ENCODE measurements at places on chromosomes 1 and 21.

GRCh38 chr1:81549588-81550127, 251.1 kb upstream of the ADGRL2 start:
- DNase-seq: no peak

DNA sequence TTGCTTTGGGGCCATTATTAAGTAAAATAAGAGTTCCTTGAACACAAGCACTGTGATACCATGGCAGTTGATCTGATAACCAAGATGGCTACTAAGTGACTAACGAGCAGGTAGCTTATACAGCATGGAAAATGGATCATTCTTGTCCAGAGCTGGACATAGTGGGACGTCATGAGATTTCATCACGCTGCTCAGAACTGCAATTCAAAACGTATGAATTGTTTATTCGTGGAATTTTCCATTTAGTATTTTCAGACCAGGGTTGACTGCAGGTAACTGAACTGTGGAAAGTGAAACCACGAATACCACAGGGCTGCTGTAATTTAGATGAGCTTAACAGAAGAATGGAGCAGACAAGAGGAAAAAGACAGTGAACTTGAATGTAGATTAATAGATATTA, 38.9 kb downstream of the CCDC18 start:
- no peak for DNase-seq

DNA sequence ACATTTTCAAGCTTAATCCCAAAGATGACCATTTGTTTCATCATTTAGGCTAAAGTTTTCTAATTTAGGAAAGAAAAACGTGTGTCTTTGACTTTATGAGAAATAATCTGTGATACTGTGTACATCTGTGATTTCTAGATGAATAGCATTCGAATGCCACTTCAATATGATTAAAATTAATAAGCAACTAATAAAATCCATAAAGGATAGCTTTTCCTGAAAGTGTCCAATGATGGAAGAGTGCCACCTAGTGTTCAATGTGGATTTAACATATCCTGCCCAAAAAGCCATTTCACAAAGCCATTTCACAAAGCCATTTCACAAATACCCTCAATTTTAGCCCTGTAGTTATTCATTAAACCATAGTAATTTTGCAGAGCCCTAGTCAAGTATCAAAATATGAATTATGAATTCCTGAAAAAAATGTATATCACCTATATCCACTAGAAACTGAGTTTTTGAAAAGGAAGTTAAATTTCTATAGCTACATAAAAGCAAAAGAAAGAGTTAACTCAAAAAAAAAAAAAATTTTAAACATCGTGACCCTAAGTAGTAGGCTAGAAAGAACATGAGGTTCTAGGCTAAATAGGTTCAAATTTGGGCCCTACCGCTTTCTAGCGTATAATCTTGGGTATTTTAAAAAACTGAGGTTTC, 19.1 kb downstream of the NME7 start:
- no peak for DNase-seq

- no peak for DNase-seq
These were observed 41.7 kb upstream of the IFFO2 start for GRCh38 chr1:18998016-18998724.

DNA sequence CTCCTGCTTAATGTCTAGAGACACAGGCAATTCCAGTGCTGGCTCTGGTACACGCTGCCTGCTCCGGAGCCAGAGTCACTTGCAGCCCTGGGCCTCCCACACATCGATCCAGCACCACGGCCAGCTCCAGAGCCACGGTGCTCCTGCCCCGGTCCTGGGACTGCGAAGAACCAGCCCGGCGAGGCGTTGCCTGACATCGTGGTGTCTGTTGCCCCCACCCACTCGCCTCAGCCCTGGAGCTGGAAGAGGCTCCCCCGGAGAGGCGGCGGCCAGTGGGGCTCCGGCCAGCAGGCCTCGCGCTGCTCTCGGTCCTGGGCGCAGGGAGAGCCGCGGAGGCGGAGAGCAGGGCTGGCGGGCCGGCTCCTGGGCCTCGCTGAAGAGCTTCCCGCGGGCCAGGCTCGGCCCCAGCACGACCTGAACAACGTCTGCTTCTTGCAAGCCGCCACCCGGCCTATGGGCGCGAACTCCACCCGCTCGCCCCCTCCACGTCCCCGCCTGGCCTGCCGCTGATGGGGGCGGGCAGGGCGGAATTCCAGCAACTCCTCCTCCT, 364.8 kb downstream of the CEP170 start:
- DNase-seq: no peak

- no peak for DNase-seq
These were observed 4.5 kb upstream of the COP1 start for GRCh38 chr1:176211396-176212165.

- no peak for DNase-seq
These were observed 9.5 kb downstream of the CD84 start for GRCh38 chr1:160569806-160570205.

GRCh38 chr21:40829791-40830190, 17.2 kb downstream of the DSCAM start:
- no peak for DNase-seq

- no peak for DNase-seq
These were observed 30.7 kb downstream of the PPP2R5A start for GRCh38 chr1:212315907-212316306.

GRCh38 chr1:32539584-32540571, 651 bp downstream of the ZBTB8A start:
- no peak for DNase-seq

GRCh38 chr1:245153552-245154428, 995 bp upstream of the KIF26B start:
- DNase-seq: no peak

- no peak for DNase-seq
These were observed 3.9 kb upstream of the PALMD start for GRCh38 chr1:99642053-99642452.

DNA sequence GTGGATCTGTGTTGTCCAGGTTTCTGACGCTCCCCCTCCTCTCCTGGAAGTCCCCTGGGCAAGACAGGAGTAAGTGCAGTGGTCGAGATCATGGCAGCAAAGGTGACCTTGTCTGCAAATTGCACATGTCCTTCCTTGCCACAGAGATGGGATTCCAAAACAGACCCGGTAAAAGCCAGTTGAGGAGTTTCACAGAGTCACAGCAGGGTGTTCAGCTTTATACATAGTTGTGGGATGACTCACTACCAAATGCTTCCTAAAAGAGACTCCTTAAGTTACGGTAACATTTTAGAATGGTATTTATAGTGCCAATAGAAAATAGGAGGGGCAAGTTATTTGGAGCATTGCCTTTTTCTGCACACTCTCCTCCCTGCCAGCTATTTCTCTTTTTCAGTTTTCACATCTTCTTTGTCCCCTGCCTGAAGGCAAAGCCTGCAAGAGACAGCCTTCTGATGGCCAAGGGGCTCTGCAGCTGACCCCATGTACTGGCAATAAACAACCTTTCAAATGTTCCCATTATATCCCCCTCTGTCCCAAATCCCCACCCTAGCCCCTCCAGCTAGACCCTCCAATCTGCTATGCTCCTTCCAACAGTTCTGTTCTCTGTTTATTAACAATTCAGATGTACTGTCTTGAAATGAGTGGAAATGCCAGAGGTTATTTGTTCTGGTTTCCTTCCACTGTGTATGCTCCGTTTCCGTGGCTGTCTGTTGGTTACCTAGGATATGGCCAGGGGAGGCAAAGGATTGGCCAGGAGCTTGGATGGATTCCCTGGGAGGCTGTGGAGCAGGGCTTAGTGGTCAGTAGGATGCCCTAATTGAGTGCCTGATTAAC, 115.0 kb downstream of the TGFB2 start:
- no peak for DNase-seq

DNA sequence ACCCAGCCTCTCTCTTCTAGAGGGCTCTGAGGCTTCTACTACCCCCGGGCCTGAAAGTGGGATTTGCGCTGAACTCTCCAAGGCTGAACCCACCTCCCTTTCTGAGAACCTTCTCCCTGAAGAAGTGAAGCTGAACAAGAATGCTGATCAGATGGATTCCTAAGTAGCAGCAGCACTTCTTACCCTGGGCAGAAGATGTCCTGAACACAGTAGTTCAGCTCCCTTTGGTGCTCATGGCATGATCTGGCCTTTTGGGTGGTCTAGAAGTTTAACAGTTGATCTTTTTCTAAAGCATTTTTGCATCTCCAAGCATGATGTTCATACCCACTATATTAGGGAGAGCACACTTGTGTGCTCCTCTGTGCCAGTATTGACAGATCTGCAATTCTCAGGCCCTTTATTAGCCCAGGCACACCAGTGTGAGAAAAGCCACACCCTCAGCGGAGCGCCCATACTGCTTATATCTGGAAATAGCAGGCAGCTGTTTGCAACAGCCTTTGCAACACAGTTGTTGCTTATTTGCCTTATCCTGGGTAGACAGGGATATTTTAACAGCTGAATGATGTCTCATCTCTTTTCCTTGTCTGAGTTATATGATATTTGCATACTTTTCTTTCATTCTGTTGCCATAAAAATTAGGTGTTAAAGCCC, 34.2 kb downstream of the CNN3 start:
- no peak for DNase-seq

DNA sequence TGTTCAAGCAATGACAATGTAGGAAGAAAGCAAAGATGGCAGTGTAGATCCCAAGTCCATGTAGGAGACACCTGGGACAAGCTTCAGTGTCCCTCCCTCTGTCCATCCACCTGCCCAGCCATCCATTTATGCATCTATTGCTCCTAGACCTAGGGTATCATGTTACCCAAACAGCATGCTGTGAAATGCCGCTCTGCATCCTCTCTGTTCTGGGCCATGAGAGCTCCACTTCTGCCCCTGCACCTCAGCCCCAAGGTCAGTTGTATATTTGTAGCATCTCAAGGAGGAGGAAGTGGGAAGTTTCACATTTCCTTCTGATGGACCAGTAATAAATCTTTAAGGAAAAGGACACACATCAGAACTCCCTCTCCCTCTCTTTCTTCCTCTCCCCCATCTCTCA, 27.9 kb upstream of the TSPEAR start:
- no peak for DNase-seq

- DNase-seq: peak; percentile 96
These were observed at the start of gene CENPS for GRCh38 chr1:10430216-10431069. Gene CENPS, plus strand, starts transcription at chr1:10430433. Its CDS starts 85 bp downstream, at chr1:10430518.

DNA sequence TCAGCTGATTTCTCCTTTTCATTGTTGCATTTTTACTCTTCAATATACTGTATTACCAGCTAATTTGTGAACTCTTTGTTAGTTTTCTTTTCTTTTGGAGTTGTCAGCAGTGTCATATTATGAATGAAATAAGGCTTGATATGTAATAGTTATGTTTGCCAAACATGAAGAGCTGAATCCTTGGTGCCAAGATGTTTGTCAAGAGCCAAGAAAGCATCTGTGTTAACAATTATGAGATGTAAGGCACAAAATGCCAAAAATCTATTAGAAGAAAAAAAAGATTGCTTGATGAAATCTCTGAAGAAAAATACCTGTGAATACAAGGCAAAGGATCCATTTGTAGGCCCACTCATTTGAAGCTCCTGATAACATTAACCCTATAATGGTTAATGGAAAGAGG, 48.4 kb upstream of the RNPC3 start:
- DNase-seq: no peak

DNA sequence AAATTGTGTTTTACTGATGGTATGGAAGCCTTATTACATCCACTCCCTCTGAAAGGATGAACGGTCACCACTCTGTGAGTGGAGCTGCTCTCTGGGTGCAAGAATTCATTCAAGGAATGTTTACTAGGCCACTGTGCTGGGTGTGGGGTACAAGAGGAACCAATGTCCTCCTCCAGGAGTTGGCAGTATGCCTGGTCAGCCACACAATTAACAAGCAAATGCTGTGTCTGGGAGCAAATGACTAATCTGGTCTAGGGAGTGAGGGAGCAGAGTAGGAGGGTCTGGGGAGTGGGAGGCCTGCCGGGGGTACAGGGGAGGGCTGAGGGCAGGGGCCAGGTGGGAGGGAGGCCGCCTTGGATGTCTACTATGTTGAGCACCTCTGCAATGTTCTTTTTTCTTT, 27.2 kb upstream of the TDRD10 start:
- no peak for DNase-seq

GRCh38 chr1:150186789-150187559, 37.3 kb downstream of the PLEKHO1 start:
- no peak for DNase-seq

DNA sequence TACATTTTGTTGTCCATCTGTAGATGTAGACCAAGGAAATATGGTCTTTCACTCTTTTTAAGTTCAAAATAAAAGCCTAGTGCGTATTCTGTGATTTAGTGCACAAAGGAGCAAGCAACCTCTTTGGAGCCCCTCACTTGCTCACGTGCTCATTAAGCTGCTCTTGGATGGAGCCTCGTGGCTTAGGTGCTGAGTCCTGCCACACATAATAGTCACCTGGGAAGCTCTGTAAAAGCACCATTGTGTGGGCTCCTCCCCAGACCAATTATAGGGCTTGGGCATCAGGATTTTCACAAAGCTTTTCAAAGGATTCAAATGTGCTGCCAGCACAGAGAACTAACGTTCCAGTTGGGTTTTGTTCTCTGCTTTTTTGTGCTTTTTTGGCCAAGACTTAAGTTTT, 85.0 kb downstream of the PCP4 start:
- no peak for DNase-seq

- no peak for DNase-seq
These were observed 150.3 kb downstream of the TNFSF18 start for GRCh38 chr1:172900376-172900997.

DNA sequence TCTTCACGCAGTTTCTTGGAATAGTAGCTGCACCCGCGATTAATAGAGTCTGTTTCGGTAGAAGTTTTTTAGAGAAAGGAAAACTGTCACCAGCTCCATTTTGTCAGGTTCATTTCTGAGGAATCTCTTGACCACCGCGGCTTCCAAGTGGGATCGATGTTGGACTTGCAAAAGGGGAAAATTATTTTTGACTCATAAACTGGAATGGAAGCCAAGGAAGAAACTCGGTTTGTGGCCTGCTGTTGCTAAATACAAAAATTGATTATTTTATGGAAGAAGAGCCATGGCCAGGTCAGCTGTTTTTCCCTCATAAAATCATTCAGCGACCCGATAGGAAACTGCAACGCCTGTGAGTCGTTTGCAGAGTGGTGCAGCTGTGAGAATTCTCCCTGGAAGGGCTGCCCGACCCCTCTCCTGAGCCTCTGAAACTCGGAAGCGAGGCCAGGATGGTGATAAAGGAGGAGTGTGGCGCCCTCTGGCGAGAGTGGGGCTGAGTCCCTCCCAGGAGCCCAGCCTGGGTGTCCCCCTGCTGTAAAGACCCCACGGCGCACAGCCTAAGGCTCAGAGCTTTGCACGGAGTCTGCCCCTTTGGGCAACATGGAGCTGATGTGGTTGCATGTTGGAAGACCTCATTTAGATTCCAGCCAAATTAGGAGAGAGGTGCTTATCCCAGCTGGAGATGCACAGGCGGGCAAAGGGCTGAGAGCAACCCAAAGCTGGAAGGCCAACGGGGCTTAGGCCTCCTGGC, 83.6 kb upstream of the SLC25A33 start:
- DNase-seq: peak; percentile 24

DNA sequence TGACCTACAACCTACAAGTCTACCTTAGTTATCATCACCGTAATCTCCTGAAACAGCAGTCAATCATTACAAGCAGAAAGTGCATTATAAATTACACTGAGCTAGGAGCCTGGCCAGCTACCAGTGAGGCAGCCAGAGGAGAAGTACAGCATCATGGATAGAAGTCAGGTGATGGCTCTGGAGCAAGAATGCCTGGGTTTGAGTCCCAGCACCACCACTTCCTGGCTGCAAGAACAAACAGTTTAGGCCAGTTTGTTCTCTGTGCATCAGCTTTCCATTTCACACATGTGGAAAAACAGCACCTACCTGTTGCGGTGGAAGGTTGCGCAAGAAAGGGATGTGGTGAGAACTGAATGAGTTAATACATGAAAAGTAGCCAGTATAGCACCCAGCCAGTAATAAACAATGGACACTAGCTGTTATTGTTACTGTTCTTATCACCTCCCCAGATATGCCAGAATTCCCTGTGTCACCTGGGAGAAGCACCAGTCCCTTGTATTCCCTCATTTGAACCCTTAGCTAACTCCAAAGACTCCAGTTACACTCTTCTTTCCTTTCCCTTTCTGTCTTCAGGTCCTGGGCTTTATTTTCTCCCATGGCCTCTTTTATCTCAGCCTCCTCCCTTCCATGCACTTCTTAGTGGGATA, 9.0 kb downstream of the CREG1 start:
- DNase-seq: no peak
